ENCODE measurements at places on chromosomes 3 and 15.

GRCh38 chr3:61564395-61565059, 3.2 kb downstream of the PTPRG start:
- DNase-seq: peak; percentile 71

GRCh38 chr3:145889730-145890129, 271.3 kb downstream of the PLOD2 start:
- no peak for DNase-seq

GRCh38 chr3:135033737-135034136, 238.7 kb downstream of the EPHB1 start:
- no peak for DNase-seq

GRCh38 chr15:68307131-68307928, 29.8 kb downstream of the FEM1B start:
- DNase-seq: no peak

DNA sequence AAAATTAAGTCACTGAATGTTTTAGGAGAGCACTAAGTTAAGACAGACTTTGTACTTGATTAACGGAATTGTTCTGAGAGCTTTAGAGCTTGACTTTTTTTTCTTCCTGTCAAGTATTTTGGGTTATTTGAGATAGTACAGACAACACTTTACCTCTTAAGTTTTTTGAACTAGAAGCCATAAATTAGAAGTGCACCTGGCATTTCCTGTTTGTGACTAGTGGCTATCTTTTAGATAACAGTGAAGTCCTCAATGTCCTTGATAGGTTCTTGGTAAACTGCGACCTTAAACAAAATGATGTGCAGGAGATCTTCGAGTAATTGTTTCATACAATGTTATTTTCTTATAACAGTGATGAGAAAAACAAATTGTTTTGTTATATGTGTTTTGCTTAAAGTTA, 213.9 kb downstream of the TP63 start:
- DNase-seq: no peak

DNA sequence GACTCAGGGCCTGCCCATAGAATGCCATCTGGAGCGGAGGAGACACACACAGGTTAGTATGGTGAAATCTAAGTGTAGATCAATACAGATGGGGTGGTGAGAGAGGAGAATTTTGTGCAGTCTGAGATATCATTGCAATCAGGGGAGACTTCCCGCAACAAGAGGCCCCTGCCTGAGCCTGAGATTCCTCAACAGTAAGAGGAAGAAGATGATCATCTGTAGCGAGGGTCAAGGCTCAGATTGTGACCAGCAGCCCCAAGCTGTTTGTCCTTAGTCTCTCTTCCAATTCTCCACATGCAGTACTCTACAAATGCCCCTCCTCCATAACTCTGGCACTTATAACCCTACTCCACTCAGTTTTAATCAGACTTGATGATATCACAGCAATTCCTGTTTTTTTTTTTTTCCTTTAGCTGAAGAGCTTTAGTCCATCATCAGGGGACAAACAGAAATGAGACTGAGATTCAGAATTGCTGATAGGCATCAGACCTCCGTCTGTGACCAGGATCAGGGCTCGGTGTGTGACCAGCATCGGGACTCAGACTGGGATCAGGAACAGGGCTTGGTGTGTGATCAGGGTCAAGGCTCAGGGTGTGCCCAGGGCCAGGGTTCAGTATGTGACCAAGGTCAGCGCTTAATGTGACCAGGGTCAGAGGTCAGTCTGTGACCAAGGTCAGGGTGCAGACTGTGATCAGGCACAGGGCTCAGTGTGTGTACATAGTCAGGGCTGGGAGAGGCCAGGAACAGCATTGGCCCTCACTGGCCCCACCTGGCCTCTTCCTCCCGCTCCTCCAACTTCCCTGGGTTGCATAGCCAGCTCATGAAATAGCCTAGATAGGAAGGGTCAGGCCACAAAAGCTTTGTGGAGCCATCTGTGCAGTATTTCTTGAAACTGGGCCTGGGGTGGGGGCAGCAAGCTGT, 14.1 kb downstream of the LOXL1 start:
- DNase-seq: peak; percentile 76

- DNase-seq: peak; percentile 24
Measured at GRCh38 chr3:36649125-36649524, 115.2 kb downstream of the DCLK3 start.

- DNase-seq: no peak
Measured at GRCh38 chr3:31925271-31925630, 55.8 kb downstream of the OSBPL10 start.

DNA sequence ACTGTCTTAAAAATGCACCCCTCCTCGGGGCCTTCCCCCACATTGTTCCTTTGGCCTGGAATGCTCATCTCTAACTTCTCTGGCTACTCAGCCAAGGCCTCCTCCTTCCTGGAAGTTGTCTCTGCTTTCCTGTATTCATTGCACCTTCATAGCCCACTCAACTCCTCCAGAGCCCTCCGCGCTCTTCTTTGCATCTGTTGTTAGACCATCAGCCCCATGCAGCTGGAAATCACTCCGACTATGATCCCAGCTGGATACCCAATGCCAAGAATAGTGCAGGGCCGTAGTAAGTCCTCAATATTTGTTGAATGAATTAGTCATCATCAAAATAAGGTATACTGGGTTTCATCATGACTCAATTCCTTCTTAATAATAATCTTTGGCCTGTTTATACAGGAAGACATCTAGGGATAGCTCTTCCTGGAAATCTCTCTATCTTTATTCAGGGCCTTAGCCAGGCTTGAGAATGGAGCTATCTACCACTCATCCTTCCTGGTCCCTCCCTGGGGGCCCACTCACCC, 112.7 kb downstream of the SYNPR start:
- DNase-seq: peak; percentile 36

DNA sequence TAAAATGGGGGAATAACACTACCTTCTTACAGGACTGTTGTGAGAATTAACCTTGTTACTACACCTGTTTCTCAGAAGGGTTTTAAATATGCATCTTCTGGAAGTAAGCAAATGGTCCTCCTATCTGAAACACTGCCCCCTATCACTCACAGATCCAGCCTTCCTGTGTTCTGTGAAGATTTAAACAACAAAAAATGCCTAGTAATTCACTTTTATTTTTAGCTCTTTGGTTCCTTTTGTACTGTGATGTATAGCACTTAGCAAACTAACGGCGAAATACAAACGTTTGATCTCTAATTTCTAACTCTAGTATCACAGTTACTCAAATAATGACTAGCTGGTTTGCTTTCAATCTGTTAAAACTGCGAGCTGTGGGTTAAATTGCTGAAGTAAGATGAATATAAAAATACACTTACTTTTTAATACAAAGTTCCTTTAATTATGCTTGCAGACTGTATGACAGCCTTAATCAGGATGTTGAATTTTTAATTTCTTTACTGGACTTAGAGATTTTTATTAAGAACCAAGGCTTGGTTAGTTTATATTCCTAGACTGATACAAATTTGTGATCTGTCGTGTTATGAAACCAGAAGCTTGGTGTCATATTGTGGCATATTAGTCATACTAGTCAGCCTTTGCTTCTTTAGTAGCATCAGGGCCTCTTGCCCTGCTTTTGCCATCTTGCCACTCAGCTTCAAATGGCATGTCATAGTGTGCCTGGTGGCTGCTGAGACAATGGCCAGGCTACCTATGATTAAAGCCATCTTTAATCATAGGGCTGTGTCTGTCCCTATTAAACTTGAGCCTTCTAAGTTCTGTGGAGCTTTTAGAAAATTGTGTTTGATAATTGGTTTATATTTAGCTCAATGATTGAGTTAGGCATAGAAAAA, 9.2 kb downstream of the EIF3J start:
- DNase-seq: peak; percentile 68

- DNase-seq: no peak
Measured at GRCh38 chr15:90046289-90046688, 45.2 kb downstream of the ZNF710 start.

DNA sequence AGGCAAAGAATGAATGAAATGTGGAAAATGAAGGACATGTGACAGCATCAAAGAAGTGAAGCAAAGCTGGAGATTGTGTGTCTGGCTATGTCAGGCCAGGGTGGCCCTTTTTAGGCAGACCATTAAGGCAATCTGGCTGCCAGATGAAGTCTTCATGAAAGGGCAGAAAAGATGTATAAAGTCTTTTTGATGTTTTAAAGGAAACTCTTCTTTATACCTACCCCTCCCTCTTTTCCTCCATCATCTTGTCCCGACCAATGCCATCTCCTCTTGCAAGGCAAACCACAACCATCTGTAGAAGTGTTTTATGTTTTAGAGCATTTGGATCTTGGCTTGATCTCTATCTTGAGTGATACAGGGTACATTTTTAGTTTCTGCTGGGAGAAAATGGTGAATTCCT, 259.2 kb downstream of the LSAMP start:
- no peak for DNase-seq

DNA sequence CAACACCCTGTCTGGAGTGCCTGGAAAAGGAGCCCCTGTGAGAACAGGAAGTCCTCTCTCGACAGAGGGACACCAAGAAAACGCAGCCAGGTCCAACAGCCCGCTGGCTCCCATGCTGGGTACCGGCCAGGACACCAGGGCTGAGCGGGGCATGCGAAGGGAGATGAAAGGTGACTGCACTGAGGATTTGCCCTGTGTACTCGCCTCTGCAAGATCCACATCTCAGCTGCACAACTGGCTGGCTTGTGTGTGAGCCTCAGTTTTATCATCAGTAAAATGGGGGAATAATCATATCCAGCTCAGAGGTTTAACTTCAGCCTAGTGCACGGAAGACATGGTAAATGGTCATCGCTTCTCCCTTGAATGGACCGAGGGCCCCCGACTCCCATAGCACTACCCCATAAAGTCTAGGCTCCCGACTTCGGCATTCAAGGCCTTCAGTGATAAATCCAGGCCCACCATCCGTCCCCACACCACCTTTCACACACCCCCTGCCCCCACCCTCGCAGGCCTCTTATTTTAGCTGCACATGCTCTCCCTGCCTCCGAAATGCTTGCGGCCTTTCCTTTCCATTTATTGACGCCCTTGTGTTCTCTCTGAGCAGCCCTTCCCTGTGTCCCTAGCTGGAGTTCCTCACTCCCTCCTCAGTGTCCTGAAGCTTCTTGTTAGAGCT, 15.8 kb downstream of the ISG20 start:
- DNase-seq: no peak

- DNase-seq: peak; percentile 6
Measured at GRCh38 chr3:40477666-40478065, 744 bp downstream of the ZNF619 start.

GRCh38 chr15:43360821-43361220, 10.0 kb downstream of the ZSCAN29 start:
- no peak for DNase-seq

- DNase-seq: no peak
Measured at GRCh38 chr3:102525624-102526023, 90.8 kb downstream of the ZPLD1 start.

DNA sequence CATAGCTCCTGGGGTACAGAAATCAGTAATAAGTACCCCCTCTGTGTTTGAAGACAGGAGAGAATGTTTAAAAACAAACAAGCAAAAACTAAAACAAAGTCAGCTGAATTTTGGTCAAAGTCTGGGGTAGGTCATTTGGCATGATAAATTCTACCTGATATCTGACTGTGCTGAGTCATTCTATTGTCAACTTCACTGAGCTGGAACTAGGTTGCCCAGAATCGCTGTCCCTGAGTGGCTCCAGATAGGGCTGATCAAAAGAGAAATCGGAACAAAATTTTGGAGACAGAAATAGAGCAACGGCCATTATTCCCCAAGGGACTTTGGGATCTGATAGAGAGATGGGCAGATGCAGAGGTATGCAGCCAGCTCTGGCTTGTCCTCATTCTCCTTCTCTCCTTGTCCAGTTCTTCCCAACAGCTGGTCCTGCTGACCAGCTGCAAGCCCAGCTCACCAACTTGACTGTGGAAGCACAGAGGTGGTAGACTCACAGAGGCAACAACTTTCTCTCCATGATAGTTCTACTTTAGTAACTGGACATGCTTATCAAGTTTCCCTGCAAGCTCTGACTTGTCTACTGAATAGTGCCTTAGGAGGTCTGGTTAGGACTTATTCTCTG, 57.3 kb upstream of the MYRIP start:
- DNase-seq: no peak

DNA sequence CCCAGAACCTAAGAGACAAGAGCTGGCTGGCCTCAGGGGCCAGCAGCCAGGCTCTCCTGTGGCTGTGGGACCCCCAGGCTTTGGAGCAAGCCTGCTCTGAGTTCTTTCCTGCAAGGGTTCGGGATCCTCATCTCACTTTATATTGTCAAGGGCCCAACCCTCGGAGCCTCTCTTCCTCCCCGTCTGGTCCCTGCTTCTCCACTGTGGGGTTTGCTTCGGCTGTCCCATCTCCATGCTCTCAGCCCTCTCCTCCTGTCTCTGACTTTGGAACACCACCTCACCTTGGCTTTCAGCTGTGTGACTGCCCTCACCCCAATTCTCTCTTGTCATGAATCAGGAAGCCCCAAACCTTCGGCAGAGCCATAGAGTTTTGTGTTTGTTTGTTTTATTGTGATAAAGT, 30.0 kb downstream of the MRAS start:
- DNase-seq: no peak

GRCh38 chr15:75076277-75076676, 52.9 kb downstream of the PPCDC start:
- DNase-seq: no peak

GRCh38 chr3:72441284-72441994, 406.8 kb downstream of the SHQ1 start:
- no peak for DNase-seq

DNA sequence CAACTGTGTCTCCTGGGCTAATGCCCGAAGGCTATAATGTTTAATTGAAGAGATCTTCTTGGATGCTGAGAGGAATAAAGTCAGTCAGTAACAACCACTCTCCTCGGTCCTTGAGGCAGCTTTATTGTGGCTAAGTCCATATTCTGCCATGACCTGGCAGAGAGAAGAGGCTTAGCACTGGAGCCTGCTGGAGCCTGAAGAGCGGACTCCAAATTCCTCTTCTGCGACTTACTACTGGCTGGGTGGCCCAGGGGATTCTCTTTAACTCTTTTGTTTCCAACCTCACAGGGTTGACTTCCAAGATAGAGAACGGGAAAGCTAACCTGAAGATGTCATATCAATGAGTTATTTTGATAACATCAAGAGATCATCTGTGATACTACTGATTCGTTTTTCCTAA, 71.1 kb downstream of the MYO1E start:
- DNase-seq: no peak

- DNase-seq: no peak
Measured at GRCh38 chr3:43307226-43307625, 20.9 kb downstream of the SNRK start.

DNA sequence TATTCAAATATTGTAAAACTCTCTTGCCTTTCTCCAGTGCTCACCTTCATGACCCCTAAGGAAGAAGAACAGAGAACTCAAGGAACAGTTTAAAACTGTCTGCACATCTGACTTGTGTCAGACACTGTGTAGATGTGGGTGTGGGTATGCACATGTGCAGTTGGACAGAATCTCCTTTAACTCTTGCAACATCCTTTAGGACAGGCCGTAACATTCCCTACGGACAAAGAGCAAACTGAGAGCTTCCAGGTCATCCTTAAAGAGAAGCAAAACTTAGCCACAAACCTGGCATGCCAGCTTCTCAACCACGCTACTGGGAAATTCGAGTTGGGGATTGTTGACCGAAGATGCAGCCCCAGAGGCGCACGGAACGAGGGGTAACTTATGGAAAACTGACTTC, 4.1 kb upstream of the SFMBT1 start:
- DNase-seq: no peak

- DNase-seq: peak; percentile 78
Measured at GRCh38 chr3:96959901-96960641, 145.7 kb downstream of the EPHA6 start.

Measured in fibroblast of skin of back (primary cell).